ENCODE measurements at places on chromosomes 1 and 21.

DNA sequence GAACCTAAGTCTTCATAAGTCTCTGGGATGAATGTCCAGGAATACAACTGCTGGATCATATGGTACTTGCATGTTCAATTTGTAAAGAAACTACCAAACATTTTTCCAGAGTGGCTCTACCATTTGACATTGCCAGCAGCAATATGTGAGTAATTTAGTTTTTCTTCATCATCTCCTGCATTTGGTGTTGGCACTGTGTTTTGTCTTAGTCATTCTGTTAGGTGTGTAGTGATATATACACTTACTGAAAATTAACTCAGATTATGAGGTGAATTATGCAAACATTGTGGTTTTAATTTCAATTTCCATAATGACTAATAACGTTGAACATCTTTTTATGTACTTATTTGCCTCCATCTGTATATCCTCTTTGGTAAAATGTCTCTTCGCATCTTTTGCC lies 138.7 kb downstream of the LRRC40 start:
- DNase-seq = no peak

DNA sequence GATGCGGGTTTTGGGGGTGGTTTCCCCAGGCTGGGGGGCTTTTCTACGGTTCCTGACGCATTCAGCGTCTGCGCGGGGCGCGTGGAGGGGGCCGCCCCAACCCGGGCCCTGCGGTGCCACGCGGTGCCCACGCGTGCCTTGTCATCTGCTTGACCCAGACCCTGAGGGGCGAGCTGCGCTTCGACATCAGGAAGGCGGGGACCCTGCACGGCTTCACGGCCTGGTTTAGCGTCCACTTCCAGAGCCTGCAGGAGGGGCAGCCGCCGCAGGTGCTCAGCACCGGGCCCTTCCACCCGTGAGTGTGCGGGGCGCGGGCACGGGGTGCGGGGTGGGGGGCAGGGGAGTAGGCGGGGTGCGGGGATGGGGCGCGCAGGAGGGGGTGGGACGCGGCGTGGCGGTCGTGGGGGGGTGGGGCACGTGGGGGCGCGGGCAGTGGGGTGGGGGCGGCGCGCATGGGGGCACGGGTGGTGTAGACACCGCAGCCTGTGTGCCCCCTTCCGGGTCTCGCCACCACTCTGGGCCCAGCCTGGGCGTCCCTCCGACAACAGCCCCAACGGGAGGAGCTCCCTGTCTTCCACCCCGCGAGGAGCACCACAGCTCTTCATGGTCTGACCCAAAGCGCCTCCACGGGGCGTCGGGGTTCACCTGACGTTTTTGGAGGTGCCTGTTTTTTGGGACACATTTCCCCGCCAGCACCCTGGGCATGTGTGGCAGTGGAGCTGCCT lies 26.3 kb downstream of the PRMT2 start:
- DNase-seq = no peak

GRCh38 chr1:23337869-23338268 lies 6.2 kb downstream of the HNRNPR start:
- no peak for DNase-seq

GRCh38 chr1:227169343-227169742 lies 148.9 kb downstream of the CDC42BPA start:
- DNase-seq = no peak

GRCh38 chr1:184021728-184022127 lies 15.8 kb downstream of the COLGALT2 start:
- DNase-seq = no peak

DNA sequence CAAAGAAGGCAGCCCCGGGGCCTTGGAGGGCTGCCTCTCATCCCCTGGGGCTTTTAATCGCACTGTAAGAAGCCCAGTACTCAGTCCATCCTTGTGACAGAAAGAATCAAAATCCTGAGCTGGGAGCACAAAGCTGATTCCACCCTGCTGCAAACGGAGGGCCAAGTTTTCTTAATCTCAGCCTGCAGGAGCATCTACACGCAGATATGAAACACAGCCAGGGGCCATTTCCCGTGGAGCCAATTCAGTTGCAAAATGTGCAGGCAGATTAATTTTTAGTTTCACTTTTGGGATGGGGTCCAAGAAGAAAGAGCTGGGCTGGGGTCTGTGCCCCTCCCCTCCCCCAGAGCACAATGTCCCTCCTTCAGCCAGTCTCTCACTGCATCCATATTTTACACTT lies 4.4 kb downstream of the LYPD8 start:
- DNase-seq = no peak
